Lower lobe of right lung (tissue), 2 donors: ENCODE measurements at places on chromosomes 16 and 17. TPM values are rescaled to one million over a fixed set of nuclear protein-coding genes. Genes with fewer than 3 reads are reported as not detected.

The SLFN12 gene
- total RNA-seq: 16.7 TPM

- DNase-seq: no peak
Observed at GRCh38 chr16:75042426-75043174, 43.8 kb downstream of the ZNRF1 start.

DNA sequence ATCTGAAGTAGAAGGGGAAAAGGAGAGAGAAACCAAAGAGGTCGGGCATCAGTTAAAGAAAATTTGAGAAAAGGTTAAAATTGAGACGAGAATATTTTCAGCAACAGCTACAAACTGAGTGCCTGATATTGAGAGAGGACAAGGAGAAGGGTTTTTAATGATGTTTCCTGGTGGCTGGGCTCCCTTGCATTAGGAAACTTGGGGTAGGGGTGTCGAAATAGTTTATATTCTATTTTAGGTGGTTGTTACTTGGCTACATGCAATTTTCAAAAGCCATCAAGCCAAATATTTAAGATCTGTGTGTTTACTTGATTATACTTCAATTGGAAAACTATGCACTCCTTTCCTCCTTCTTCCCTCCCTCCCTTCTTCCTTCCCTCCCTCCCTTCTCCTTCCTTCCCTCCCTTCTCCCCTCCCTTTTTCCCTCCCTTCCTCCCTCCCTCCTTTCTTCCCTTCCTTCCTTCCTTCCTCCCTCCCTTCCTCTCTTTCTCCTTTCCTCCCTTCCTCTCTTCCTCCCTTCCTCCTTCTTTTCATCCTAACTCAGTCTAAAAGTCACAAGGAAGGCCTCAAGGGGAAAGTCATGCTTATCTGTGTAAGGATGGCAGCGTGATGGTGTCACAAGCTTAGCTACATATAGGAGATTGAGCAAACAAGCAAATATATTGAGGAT lies 1.8 kb upstream of the APOH start:
- DNase-seq: no peak

GRCh38 chr17:38562215-38562569 lies 43.6 kb downstream of the SRCIN1 start:
- DNase-seq: peak; percentile 36

The MGAT5B gene
- 1.3 TPM for total RNA-seq

GRCh38 chr16:67411339-67411738 lies 4.9 kb downstream of the ZDHHC1 start:
- no peak for DNase-seq

The BIRC5 gene
- total RNA-seq: 1.8 TPM

DNA sequence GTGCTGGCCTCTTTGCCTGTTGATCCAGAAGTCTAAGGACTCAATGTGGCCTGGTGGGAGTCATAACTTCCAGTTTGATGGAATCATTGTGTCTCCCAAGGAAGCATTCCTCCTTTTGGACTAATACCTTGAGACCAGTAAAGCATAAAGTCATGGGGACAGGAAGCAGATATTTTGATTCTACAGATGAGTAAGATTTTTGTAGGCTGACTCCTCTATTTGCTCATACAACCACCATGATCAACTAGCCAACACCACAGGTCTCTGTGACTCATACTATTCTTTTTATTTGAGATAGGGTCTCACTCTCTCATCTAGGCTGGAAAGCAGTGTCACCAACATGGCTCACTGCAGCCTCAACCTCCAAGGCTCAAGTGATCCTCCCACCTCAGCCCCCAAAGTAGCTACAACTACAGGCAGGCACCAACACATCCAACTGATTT lies 6.2 kb downstream of the MT2A start:
- DNase-seq: no peak

- peak; percentile 90 for DNase-seq
Observed at GRCh38 chr16:30409125-30410060, 2.0 kb downstream of the ZNF771 start.

GRCh38 chr16:3938843-3939624 lies 58.5 kb upstream of the CREBBP start:
- DNase-seq: peak; percentile 68
